Suppressor macrophage (primary cell): ENCODE measurements at places on chromosomes 5 and 9.
A peak's percentile ranks its signal among the peaks of the same experiment; 100 is the strongest.

DNA sequence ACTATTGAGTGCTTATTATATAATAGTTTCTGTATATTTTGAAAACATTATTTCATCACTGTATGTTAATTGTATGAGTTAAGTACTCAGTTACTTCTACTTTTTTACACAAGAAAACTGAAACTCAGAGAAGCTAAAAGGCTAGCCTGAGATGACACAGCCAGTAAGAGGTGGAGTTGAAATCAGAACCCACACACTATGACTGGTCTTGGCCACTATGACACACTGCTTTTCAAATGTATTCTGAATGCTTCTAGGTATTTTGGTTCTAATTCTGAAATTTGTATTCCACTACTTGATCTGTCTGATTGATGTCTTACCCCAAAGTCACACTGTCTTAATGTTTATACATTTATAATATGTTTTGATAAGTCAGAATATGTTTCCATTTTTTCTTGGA lies 181.8 kb downstream of the ZDHHC21 start:
- no peak for DNase-seq

DNA sequence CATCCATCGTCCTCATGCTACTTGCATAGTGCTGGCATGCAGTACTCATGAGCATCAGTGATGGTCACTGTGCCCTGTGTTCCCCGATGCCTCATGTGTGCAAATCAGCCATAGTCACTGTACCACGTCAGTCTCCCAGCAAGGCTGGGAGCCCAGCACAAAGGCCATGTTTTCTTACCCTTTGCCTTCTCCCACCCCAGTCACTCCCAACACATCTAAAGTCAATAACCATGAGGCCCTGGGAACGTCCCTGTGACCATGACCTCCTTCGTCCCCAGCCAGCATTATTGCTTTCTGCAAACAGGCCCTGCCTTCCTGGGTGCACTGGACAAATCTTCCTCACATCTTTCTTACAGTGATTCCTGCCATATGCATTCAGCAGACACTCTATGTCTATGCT lies 406.1 kb downstream of the ICE1 start:
- no peak for DNase-seq

GRCh38 chr5:4065472-4066320 lies 470.1 kb downstream of the IRX1 start:
- no peak for DNase-seq

DNA sequence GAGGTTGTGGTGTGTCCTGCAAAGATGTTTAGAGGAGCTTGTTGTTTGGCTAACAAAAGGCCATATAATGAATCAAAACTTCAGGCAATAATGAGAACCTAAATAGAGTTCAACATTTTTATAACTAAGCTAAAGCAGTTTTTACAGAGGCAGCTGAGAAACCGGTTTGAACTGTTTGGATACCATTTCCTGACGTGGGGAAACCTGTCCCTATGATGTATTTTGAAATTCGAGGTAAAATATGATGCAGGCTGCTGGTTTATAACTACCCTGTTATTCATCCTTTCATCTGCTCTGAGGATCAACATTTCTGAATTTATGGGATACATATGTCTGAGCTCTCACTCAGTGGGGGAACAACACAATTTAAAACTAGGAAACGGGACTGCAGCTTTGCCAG lies 289.5 kb upstream of the IRX2 start:
- DNase-seq = no peak

DNA sequence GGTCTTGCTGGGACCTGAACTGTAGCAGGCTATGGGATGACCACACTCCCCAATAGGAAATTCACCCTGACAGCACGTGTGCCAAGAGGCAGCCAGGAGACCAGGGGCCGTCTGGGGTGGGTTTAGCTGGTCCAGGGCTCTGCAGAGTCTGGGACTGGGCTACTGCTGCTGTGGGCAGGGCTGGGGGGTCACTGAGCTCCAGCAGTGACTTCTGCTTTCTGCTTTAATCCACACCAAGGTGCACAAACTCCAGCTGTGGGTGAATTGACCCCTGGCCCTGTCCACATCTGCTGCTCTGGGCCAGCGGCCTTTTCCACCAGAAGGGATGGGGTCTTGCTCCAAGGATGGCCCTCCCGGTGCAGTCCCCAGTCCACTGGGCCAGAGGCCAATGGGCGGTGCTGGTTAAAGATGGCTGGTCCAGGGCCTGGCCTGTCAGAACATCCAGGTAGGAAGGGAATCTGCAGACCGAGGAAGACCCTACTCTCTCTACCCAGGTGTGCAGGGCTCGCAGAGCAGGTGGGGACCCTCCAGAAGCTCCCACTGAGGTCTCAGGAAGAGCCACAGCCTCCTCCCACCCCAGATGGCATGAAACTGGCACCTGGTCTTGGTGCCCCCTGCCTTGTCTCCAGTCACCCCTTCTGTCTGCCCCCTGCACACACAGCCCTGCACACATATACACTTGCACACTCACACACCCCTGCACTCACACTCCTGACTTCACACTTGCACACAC lies 28.0 kb downstream of the GLT6D1 start:
- no peak for DNase-seq

- no peak for DNase-seq
Observed at GRCh38 chr5:180852495-180852894, 8.6 kb downstream of the ZFP62 start.

GRCh38 chr5:57243286-57244137 lies 69.7 kb downstream of the GPBP1 start:
- DNase-seq = peak; percentile 9

DNA sequence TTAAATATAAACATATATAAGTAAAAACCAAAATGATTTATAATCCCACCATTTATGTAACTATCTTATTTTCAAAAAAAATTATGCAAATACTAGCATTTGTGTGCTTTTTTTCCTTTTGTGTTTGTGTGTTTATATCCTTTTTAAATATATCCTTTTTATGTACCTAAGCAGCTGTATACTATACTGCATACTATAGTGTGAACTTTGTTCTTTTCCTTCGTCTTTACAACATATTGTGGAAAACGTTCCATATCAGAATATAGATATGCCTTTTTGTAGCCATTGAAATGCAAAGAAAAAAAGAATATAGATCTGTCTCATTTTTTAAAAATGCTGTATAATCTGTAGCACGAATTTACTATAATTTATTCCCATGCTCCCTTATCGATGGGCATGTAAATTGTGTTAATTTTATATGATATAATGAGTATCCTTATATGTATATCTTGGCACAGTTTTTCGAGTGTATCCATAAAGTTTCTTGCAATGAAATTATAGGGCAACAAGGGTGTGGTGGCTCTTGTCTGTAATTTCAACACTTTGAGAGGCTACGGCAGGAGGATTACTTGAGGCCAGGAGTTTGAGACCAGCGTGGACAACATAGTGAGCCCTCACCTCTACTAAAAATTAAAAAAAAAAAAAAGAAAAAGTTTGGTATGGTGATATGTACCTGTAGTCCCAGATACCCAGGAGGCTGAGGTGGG lies 83.3 kb downstream of the STK32A start:
- no peak for DNase-seq

DNA sequence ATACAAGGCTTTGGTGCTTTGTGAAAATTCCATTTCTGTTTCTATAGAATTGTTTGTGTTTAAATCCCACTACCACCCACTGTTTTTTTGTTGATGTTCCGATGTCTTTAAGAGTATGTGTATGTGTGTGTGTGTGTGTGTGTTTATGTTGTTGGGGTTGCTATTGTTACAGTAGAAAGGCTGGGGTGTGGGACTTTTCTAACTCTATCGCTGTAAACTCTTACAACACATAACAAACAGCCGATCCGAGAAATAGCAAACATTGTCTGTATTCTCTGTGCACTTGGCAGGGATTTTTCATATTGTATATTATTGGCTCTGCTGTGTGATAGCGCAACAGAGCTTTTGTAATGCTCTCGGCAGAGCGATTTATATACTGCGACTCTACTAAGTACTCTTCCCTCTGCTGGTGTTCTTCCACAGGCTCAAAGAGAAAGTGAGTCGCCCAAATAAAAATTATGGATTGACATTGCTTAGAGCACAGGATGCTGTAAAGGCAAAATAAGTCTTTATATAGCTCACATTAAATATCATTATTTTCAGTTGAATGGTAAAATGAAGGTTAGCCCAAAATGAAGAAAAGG lies 492.2 kb upstream of the ARRDC3 start:
- no peak for DNase-seq

DNA sequence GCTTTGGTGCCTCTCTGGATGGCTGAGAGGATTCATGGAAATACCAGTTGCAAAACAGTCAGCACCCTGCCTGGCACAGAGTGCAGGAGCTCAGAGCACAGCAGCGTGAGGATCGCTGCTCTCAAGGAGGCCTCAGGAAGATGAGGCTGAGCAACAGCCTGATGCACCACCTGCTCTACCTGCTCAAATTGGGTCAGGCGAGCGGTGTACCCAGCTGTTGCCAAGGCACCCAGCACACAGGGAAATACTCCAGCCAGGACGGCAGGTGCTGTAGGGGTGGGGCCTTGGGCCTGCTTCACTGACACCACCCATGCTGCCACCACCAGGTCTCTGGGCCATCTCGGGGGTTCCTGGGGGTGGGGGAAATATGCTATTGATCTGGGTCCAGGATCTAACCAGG lies 4.3 kb downstream of the EEIG1 start:
- no peak for DNase-seq

GRCh38 chr5:84274585-84275468 lies 109.9 kb downstream of the EDIL3 start:
- DNase-seq = peak; percentile 51

DNA sequence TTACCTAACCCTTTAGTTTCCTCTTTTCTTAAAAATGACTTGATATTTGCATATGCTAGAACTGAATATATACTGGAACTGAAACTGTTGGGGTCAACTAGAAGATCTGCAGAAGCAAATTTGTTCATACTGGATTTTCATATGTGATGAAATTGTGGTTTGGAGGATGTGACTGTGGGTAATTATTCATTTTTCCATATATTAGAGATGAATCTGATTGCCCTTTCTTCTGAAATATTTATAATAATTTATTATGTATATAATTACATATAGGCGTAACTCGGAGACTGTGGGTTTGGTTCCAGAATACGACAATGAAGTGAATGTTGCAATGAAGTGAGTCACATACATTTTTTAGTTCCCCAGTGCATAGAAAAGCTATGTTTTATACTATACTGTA lies 149.1 kb downstream of the ATP10B start:
- peak; percentile 8 for DNase-seq

DNA sequence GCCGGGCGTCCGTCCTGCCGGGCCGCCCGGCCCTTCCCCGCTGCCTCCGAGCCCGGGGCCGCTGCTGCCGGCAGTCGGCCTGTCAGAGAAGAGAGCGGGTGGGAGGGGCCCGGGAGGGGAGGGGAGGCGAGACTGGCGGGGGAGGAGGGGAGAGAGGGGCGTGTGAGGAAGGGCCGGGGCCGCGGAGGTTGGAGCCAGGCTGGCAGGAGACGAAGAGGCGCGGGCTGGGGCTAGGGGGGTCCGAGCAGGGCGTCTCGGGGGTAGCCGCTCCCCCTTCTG lies 570 bp downstream of the CREBRF start:
- DNase-seq = no peak

- no peak for DNase-seq
Observed at GRCh38 chr5:127621601-127622325, 27.1 kb upstream of the CTXN3 start.

DNA sequence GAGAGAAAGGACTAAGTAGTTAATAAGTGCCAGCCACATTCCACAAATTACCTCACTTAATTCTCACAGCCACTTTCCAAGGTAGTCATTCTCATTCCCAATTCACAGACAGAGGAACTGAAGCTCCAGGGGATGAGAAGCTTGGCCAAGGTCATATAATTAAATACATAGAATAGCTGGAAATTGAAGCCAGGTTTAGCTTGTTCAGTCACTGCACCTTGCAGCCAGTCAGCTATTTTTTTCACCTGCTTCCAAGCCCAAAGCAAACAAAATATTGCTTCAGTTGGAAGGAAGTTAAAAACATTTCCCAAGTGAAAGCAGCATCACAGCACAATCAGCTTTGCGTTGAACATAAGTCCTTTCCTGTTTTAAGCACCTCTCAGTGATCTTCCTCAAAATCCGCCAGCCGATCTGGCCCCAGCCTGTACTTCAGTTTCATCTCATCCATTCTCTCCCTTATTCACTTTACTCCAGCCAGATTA lies 4.8 kb downstream of the ALDH1A1 start:
- peak; percentile 48 for DNase-seq

GRCh38 chr5:141042555-141042954 lies 8.6 kb upstream of the PCDHB1 start:
- DNase-seq = no peak

DNA sequence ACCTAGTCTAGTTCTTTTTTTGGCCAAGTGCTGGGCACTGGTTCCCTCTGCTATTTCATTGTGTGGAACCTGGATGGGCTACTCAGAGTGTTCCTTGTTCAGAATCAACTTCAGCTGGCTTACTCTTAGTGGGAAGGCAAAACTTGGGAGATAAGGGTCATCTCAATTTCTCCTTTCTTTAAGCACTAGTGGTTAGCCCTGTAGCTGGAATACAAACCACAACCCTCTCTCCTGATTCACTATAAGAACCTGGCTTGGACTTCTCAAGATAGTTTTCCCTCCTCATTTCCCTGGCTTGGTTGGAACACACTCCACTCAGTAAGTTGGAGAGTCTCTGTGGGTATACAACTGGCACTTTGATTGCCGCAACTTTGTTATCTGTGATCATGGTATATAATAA lies 35.1 kb downstream of the GRIA1 start:
- no peak for DNase-seq

- DNase-seq = no peak
Observed at GRCh38 chr9:88184976-88185375, 46.7 kb upstream of the SPATA31C2 start.

DNA sequence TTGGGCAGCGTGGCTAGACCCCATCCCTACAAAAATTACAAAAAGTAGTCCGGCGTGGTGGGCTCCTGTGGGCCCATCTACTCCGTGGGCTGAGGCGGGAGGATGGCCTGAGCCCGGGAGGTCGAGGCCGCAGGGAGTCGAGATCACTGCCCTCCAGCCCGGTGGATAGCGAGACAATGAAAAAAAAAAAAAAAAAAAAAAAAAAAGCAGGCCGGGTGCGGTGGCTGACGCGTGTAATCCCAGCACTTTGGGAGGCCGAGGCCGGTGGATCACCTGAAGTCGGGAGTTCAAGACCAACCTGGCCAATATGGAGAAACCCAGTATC lies 110.5 kb upstream of the LPCAT1 start:
- no peak for DNase-seq

DNA sequence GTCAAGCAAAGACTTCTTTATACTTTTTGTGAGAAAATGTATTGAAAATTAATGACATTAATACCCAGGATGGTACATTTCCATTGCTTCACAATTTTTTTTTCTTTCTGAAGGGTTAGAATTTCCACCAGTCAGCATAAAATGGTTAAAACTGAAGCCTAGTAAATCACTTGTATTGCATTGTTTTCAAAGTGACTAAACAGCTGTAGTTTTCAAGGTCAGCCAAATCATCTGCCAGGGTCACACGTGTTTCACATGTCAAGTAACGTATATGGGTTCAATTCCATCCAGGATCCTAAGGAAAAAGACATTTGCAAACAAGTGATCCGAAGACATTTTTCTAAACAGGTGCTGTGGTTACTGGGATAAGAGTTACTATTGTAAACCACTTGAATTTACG lies 574.2 kb downstream of the RAB3C start:
- no peak for DNase-seq

- DNase-seq = peak; percentile 15
Observed at GRCh38 chr5:141402553-141403243, at the start of gene PCDHGA9. Gene PCDHGA9 (plus strand): TSS chr5:141402778. CDS start chr5:141402953, 175 bp downstream.
